ENCODE measurements at places on chromosomes 4 and X. TPM values are rescaled to one million over a fixed set of nuclear protein-coding genes. Genes with fewer than 3 reads are reported as not detected.

DOCK11 gene
- 7.2 TPM for total RNA-seq

TMSB15C gene
- not detected for total RNA-seq

USP17L24 gene
- not detected for total RNA-seq

SHOX gene
- not detected for total RNA-seq

KCND1 gene
- 0.92 TPM for total RNA-seq

CSAG2 gene
- total RNA-seq, result not detected

ASMT gene
- total RNA-seq, result 0.28 TPM

USP26 gene
- not detected for total RNA-seq

NWD2 gene
- not detected for total RNA-seq

NEIL3 gene
- 12.1 TPM for total RNA-seq

CLOCK gene
- total RNA-seq, result 4.1 TPM

DMP1 gene
- total RNA-seq, result not detected

PPP1R2C gene
- not detected for total RNA-seq

C4orf54 gene
- not detected for total RNA-seq

CDX4 gene
- not detected for total RNA-seq

RAP1GDS1 gene
- 30.4 TPM for total RNA-seq

LNX1 gene
- not detected for total RNA-seq
